ENCODE measurements at places on chromosomes 2 and 18.

GRCh38 chr18:23883277-23883790 is 131.2 kb upstream of the TTC39C start:
- peak; percentile 16 for DNase-seq

- DNase-seq: peak; percentile 76
These were observed 38.4 kb downstream of the LONRF2 start for GRCh38 chr2:100283724-100284501.

DNA sequence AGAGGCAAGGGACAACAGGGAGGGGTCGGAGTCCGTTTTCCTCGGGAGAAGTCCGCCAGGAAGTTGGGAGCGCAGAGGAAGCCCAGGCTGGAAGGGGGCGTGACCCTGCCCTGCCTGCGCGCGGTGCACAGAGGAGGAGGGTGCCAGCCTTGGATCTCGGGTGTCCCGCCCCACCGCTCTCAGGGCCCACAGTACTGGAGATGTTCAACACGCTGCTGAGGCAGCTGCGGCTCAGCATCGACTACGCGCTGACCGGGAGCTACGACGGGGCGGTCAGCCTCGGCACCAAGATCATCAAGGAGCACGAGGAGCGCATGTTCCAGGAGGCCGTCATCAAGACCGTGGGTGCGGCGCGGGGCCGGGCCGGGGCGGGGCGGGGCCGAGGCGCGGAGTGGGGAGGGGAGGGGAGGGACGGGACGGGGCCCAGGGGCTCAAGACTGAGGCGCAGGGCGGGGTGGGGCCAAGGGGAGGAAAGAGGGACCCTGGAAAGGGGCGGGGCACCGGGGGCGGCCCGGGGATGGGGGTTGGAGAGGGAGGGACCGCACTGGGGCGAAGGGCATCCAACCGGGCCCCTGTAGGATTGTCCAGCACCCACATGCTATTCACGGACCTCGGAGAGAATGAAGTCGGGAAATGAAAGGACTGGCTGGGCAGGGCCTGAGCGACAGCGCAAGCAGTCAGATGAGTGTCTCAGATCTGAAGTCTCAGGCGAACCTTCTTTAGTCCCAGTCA is 36.6 kb downstream of the POMC start:
- peak; percentile 16 for DNase-seq

- no peak for DNase-seq
These were observed 1081.9 kb downstream of the LRP1B start for GRCh38 chr2:141048951-141049350.

GRCh38 chr2:239380831-239381708 is 19.8 kb downstream of the HDAC4 start:
- no peak for DNase-seq

- DNase-seq: no peak
These were observed 30.9 kb upstream of the IER3IP1 start for GRCh38 chr18:47206945-47207637.

GRCh38 chr2:223230352-223230751 is 178.4 kb downstream of the KCNE4 start:
- DNase-seq: no peak

DNA sequence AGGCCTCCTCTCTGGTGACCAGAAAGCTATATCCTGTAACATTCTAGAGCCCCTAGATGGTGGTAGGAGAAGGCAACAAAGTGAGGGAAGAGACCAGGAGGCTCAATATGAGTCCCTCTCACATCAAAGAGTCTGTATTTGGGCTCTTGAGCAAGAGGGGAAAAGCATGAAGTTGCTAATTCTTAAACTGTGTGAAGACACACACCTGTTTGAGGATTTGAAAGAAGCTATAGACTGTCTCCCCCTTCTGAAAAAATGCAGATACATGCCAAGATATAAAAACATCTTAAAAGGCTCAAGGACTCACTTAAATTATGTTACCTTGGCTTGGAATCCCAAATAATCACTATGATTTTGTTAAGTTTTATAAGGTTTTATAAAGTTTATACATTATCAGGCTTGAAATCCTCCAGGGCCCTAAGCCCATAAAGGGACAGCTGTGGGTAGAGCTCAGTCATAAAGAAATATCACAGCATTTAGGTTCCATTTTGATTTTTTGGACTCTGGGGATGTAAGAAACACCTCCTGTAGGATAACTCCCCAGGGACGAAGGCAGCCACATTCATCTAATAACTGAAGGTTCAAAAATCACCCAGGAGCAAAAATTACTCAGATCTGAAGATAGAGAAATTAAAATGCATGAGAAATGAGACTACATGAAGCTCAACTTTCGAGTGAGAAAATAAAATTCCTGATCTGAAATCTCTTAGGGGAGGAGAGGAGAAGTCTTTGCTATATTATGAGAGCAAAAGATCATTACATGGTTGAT is 136.1 kb upstream of the LGALSL start:
- no peak for DNase-seq

GRCh38 chr2:182745061-182745460 is 29.0 kb downstream of the DNAJC10 start:
- no peak for DNase-seq
